T47D (cell line): ENCODE measurements at places on chromosomes 7 and 10.

DNA sequence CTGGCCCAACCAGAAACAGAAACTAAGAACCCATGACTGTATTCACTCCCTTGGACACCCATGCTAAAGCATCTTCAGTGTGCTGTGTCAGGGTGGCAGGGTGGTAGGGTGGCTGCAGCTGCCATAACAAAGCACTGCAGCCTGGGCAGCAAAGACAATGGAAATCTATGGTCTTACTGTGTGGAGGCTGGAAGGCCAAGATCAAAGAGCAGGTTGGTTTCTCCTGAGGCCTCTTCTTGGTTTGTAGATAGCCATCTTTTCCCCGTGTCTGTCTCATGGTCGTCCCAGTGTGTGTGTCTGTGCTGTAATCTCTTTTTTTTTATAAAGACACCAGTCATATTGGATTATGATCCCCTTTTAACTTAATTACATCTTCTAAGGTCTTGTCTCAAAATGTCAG, 15.2 kb upstream of the ZNF25 start:
- DNase-seq = no peak

- DNase-seq = no peak
Measured at GRCh38 chr7:116212869-116213268, 2.5 kb downstream of the TES start.

- no peak for DNase-seq
Measured at GRCh38 chr10:70481831-70482530, 3.4 kb downstream of the PALD1 start.

DNA sequence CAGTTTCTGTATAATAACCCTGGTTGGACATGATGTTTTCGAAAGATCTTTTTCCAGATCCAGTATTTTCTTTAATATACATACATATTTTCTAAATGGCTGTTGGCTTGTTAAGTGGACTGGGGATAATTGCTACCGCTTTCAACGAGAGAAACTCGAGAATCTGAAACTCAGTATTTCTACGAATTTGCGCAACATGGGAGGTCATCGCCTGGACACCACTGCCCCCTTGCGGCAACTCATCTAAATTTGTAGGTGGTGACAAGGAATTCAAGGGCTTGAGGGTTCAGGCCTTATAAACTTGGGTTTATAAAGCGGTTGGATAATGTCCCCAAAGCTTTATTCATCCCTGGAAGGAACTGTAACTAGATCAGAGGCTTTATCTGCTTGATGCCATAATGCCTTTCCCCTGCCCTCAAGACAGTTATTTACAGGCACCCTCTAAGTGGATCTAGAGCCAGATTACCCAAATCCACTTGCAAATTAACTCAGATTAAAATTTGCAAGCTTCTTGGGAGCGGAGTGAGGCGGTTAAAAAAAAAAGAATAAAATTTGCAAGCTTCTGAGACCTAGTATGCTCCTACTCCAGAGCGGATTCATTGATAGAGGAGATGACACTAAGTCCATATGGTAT, 21.3 kb upstream of the KCNK18 start:
- peak; percentile 51 for DNase-seq

GRCh38 chr7:148665221-148665620, 33.5 kb upstream of the CUL1 start:
- no peak for DNase-seq

DNA sequence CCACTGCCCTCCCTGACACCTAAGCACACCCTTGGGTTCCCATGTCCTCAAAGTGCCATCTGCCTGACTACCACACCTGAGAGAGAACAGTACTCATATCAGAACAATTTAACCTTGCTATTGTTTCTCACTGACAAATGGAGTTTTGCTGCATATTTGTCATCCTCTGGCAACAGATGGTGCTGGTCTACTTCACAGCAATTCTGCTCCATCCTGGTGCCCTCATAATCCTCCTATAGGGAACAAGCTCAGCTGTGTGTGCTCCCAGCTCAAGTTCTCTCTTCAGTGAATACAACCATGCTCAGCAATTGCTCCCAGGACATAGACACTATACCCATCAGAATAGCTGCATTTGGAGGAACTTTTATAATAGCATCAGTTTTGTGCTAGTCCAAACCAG, 32.8 kb upstream of the ITGB1 start:
- no peak for DNase-seq

- no peak for DNase-seq
Measured at GRCh38 chr10:51031950-51032349, 42.3 kb upstream of the PRKG1 start.

- DNase-seq = no peak
Measured at GRCh38 chr7:94421681-94422080, 27.0 kb downstream of the COL1A2 start.

GRCh38 chr10:12397941-12398340, 48.6 kb downstream of the CAMK1D start:
- no peak for DNase-seq

DNA sequence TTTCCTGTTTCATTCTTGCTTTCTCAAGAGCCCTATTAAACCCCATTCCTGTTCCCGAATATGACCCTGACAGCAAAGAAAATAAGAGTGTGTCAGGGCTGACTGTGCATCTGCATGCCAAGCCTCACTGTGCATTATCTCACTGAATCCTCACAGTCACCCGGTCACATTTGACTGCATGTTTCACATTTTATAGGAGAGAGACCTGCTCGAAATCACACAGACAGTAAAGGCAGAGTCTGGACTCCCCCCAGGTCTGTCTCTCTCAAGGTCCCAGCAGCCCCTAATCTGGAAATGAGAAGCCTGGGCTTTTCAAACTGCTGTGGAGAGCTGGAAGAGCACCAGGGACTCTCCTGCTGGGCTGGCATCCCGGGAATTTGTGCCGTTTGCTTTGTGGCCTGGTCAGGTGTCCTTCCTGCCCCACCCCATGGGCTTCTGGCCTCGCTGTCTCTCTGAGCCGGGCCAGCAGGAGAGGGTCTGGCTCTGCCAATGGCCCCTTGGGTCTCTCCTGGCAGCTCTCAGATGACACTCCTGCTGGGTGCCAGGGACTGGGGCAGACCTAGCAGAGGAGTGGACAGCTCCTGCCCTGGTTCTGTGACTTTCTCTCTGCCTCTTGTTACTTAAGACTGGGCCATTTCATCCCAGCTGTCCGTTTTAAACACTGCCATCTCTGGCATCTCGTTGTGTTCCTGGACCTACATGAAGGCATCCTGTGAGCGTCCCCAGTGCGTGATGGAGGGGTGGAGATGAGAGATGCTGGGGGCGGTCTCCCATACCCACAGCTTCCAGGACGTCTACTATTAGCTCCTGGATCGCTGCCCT, 173.6 kb downstream of the ARHGAP12 start:
- DNase-seq = peak; percentile 73

DNA sequence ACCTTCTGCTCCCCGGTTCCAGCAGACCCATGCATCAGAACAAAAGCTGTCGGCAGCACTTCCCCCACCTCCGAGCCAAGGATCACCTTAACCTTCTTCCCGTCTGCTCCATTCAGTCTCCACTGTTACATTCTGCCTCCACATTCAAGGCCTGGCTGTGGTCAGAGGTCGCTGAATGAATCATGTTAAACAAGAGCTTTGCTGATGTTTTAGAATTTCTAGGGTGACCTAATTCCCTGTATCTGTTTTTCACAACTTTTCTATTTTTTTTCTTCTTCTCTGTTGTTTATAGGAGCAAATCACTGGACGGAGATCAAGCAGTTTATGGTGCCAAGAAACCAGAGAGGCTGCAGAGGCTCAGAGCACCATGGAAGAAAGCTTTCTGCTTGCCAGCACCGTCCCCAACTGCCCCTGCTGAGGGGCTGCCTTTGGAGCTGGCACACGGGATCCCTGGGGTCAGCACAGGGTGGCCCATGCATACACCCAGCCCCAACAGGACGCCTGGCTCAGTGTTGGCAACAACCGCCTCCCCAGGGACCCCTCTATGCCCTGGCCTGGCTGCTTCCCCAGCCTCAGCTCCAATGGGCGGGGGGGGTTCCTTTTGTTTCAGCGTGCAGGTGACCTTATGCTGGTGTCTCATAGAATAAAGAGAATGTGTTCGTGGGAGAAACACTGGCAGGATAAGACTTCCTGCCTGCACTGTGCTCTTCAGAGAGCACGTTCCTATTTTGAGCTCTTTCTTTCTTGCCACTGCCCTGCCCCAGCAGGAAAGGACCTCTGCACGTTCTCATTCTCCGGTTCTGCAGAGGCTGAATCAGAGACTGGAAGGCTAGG, 182.7 kb upstream of the LYZL2 start:
- no peak for DNase-seq

- no peak for DNase-seq
Measured at GRCh38 chr10:3408603-3409365, 236.2 kb upstream of the PITRM1 start.

GRCh38 chr10:1488970-1489548, 248.3 kb downstream of the ADARB2 start:
- DNase-seq = no peak

- no peak for DNase-seq
Measured at GRCh38 chr10:77798940-77799339, 127.6 kb downstream of the DLG5 start.

- DNase-seq = no peak
Measured at GRCh38 chr7:49229246-49229645, 304.9 kb downstream of the CDC14C start.

DNA sequence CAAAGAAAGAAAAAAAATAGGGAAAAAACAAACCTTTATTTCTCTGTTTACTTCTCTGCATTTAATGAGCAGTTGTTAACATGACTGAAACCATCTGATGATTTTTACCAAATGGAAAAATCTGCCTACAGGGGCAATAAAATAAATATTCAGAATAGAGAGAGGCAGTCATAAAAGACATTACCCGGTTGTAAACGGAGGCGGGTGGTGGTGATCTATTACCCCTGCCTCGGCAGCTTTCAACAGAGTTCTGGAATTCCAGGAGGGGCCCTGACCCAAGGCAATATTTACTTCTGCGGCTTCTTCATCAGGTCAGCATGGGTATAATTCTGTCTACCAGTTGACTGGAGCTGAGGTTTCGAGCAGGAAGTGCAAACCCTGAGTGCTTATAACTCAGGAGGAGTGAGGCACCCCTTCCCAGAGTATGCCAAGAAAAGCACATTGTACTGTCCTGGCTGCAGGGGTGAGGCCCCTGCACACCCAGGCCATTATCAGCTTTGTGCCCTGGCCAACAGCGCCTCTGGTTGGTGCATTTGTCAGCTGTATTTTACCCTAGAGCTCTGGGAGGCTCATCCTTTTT, 8.2 kb upstream of the CXCL12 start:
- DNase-seq = no peak

- DNase-seq = no peak
Measured at GRCh38 chr7:143447466-143447865, 4.2 kb downstream of the TAS2R60 start.

DNA sequence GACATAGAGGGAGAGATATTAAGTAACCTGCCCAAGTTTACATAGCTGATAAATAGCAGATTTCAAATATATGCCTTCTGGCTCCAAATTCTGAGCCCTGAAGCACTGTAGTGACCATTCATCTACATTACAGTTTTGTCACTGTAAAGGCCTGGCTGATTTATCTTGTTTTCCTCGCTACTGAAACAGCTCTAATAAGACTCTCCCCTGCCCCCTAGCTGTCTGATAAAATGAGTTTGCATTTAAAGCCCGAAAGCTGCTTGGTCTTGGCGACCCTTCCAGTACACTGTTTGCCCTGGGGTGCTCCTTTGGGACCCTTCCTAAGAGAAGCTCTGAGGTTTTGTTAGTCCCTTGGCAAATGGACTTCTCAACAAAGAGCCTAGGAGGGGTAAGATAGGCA, 59.7 kb upstream of the RAB11FIP2 start:
- DNase-seq = peak; percentile 13

DNA sequence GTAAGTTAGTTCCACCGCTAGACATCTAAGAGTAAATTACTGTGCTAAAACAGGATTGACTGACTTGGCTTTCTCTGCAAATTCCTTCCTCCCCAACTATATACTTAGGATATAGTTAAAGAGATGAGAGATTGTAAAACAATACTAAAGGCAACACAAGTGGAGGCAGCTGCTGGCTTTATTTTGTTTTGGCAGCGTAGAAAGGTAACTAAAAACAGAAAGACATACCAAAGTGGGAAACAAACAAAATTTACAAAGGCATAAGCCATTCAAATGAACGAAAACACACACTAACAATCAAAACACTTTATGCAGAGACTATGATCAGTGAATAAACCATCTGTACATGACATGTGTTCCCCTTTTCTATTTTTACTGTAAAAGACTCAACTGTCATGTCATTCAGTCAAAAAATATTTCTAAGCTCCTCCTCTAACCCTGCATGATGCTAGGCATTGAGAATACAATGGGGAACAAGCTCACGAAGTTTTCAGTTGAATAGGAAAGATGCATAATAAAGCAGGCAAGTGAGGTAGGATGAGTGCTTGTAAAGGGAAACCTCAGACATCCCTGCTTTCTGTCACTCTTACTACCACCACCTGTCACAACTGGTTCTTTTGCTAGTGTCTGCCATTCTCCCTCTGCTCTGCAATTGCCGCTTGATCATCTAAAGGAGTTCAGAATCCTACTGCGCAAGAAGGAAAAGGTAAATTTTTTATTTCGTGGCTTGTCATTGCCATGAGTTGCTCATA, 64.2 kb upstream of the COL1A2 start:
- DNase-seq = peak; percentile 33

DNA sequence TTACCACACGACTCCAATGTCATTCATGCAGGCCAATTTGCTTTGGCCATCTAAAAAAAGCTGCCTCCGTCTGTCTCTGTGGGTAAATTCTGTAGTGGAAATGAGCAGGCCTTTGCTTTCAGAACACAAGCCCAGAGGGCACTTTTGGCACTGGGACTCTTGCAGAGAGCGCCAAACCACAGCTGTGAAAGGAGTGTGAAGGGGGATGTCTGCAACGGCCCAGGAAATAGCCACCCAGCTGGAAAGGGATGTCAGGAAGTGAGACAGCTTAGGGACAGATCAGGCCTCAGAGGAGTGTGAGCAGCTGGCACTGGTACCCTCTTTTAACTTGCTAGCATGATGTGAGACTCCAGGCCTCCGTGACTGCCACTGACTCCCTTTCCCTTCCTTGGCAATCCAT, 152.4 kb downstream of the DKK1 start:
- no peak for DNase-seq

DNA sequence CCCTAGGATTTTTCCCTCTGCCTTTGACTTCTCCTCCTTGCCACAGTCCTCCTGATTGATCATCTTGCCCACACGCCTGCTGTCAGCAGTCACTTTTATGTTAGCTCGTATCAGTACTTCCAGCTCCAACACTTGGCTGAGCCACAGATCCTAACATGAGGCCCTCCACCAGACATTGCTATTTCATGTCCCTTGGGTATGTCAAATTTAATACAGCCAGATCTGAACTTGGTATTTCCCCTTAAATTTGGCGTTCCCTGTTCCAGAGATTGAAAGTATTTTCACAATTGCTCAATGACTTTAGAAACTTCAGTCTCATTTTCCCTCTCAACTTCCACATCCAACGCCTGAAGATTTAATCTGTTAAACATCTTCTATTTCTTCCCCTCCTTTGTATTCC, 140.4 kb downstream of the RNLS start:
- DNase-seq = no peak

- DNase-seq = no peak
Measured at GRCh38 chr7:44212018-44212417, 11.2 kb downstream of the YKT6 start.

- no peak for DNase-seq
Measured at GRCh38 chr10:47243791-47244190, 56.2 kb upstream of the GDF10 start.
